CD4-positive, alpha-beta T cell (primary cell): ENCODE measurements at places on chromosomes 3 and 15. TPM values are rescaled to one million over a fixed set of nuclear protein-coding genes. Genes with fewer than 3 reads are reported as not detected.

DNA sequence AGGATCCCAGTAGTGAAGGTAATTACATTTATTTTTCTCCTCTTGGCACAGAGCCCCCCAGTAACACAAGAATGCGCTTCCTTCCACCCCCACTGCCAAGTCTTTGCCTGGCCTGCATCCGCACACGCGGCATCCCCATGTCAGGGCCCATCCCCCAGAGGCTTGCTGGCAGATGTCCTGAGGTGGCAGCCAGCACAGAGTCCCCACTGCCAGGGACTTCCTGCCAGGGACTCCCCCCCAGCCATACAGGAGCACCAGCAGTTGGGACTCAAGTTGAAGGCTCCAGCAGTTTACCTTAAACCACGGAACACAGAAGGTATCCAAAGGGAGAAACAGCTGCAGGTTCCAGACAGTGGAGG is 41.0 kb downstream of the MEGF11 start:
- H3K27ac ChIP-seq: no peak overlapping the region
- no peaks in the 10 kb centered on the region for H3K4me1 ChIP-seq
- no peak overlapping the region for H3K4me3 ChIP-seq

The SLC35A5 gene
- total RNA-seq: 7.3 TPM

- DNase-seq: no peak
- H3K36me3 ChIP-seq: no peaks in the 10 kb centered on the region
- H3K4me1 ChIP-seq: peaks cover 15% of the 10 kb centered on the region
- H3K27me3 ChIP-seq: no peaks in the 10 kb centered on the region
- H3K27ac ChIP-seq: no peak overlapping the region
These were observed 8.4 kb upstream of the RTP3 start for GRCh38 chr3:46489381-46489780.

DNA sequence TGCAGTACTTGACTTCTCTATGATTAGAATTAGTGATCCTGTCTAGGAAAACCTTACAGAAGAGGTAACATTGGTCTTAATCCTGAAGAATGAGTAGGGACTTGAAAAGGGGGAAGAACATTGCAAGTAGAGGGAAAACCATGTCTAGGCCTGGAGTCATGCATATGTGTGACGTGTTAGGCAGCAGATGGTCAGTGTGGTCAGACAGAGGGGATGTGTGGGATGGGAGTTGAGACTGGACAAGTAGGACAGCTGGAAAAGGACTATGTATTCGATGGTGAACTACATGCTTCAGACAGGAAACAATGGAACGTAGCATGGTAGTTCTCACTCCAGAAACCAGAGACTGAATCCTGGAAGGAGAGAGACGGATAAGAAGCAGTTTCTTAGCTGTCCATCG is 235.6 kb upstream of the LRTM1 start:
- H3K36me3 ChIP-seq: no peaks in the 10 kb centered on the region
- no peaks in the 10 kb centered on the region for H3K27me3 ChIP-seq
- no peak for DNase-seq

- H3K27me3 ChIP-seq: no peaks in the 10 kb centered on the region
- H3K36me3 ChIP-seq: no peaks in the 10 kb centered on the region
- H3K4me1 ChIP-seq: no peaks in the 10 kb centered on the region
- H3K27ac ChIP-seq: no peak overlapping the region
- no peak overlapping the region for H3K4me3 ChIP-seq
These were observed 193.7 kb downstream of the WDR72 start for GRCh38 chr15:53565721-53566120.

The ADAMTS17 gene
- total RNA-seq: 9.9 TPM

DNA sequence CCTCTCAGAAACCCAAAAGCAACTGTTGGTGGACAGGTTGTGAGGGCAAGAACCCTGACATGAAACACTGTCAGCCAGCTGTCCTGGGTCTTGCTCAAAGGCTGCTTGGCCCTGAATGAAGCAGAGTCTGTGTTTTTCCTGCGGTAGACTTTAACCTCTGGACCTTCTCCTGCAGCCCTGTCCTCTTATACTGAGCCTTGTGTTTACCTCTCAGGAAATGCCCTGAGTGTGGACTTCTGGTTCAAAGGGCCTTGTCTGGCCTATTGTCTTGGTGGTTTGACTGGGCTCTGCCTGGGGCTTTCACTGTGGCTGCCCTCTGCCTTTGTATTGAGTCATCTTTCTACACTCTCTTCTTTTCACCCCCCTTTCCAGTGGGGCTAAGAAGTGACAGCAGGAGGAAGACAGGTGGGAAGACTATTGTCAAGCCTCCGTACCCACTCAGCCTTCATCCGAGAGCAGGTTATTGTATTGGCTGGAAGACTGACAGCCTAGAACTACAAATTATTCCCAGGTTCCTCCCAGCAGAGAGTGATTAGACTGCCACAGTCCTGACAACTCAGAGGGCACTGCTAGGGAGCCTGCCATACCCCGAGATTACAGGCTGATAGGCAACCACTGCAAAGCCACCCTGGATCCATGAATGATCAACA is 3.5 kb downstream of the SEC13 start:
- peaks cover 65% of the 10 kb centered on the region for H3K36me3 ChIP-seq
- no peaks in the 10 kb centered on the region for H3K27me3 ChIP-seq

DNA sequence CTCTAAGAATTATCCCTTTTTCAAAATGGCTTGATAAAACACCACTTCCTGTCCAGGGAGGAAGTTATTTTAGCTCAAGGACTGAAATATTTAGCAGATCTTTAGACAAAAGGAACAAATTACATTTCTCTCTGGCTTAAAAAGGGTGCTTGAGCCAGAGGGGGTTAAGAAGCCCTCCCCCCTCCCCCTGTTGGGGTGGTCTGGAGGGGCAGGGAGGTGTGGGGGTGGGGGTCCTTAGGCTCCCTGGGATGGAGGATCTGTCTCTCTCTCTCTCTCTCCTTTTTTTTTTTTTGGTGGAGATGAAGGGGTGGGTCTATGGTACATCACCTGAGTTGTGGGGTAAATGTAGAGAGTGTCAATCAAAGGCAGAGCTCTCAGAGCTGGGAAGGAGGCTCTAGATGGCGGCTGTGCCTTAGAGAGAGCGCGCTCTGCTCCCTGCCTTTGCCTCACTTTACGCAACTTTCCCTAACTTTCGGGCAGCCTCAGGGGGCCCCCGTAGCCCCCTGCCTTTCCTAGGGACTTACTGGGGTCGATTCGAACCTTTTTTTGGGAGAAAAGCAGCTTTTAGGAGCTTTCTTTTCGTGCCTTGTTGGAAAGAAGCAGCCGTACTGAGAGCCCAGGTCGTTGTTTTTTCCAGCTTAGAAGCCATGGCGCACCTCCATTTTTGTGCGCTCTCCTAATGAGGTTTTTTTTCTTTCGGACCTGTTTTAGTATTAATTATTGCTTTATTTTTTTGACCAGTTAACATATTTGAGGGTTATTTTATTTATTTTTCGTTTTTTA is at the start of gene CHD2:
Gene CHD2 (plus strand): TSS at position 377 of the 783 bp plus-strand sequence. CDS start 914 bp downstream, outside the sequence.
- DNase-seq: peak; percentile 51
- H3K27me3 ChIP-seq: no peaks in the 10 kb centered on the region
- H3K4me3 ChIP-seq: peak within 1 kb of the TSS; percentile 74
- peak within 1 kb of the TSS; percentile 97 for H3K27ac ChIP-seq
- peaks cover 9% of the 10 kb centered on the region for H3K4me1 ChIP-seq
